B cell (primary cell): ENCODE measurements at places on chromosomes 13 and 19.

GRCh38 chr19:799076-799881 lies 2.0 kb downstream of the PTBP1 start:
- peak; percentile 52 for DNase-seq

DNA sequence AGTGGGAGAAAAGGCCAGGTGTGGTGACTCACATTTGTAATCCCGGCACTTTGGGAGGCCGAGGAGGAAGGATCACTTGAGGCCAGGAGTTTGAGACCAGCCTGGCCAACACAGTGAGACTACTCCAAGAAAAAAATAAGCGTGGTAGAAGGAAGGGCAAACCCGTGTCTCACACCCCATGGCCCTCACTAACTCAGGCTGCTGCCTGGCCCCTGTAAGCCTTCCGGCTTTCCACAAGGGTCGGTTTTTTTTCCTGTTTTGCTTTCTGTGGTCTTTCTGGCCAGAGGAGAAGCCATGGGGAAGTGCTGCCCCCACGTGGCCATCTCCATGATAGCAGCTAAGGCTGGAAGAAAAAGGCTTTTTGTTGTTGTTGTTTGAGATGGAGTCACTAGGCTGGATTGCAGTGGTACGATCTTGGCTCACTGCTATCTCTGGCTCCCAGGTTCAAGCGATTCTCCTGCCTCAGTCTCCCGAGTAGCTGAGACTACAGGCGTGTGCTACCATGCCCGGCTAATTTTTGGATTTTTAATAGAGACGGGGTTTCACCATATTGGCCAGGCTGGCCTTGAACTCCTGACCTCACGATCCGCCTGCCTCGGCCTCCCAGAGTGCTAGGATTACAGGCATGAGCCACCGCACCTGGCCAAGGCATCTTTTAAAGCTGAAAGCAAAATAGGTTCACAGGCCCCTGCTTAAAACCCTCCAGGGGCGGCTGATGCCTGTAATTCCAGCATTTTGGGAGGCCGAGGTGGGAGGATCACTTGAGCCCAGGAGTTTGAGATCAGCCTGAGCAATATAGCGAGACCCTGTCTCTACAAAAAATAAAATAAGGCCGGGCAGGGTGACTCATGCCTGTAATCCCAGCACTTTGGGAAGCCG lies 7.5 kb upstream of the ARHGEF18 start:
- DNase-seq, result peak; percentile 90

DNA sequence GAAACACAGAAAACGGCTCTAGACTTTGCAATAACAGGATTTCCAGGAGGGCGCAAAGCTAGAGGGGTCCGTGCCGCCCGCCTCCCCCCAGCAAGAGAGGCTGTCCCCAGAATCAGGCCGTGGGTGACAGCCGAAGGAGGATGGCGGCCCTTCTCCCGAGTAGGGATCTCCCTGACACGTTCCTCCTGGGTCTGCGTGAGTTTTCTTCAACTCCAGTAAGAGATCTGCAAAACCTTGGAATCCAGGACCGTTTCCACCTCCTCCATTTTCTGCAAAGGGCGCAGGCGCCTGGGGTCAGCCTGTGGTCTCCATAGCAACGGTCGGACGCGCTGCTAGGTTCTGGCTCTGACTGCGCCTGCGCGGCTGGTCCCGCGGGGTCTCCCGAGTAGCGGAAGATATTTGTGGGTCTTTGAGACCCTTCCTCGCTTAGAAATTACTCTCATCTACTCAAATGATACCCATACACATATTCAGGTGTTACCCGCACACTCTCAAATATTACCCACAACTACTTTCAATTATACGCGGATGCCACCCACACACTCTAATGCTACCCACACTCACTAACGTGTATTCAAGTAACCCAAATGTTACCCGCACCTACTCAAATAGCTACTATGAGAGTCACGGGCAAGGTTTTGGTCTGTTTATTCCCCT lies 2.1 kb downstream of the PNMA8C start:
- peak; percentile 50 for DNase-seq

GRCh38 chr13:109870696-109871370 lies 84.5 kb upstream of the IRS2 start:
- no peak for DNase-seq

DNA sequence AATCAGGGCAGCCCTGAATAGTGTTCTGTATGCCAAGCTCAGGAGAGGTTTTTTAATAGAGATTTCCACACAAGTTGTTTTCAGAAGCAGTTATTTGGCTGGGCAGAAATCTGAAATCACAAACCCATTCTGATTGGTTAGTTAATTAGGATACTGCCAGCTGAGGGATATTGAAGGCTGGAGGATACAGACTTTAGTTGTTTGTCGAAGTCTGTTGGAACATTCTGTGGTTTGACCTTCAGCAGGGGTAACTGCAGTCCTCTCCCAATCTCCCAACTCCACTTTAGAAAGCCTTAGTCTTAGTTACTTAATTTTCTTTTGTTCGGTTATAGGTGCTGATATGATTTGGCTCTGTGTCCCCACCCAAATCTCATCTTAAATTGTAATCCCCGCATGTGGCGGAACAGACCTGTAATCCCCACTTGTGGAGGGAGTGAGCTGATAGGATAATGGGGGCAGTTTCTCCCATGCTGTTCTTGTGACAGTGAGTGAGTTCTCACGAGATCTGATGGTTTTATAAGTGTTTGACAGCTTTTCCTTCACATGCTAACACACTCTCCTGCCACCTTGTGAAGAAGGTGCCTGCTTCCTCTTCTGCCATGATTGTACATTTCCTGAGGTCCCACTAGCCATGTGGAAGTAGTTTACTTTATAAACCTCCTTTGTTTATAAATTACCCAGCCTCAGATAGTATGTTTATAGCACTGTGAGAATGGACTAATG lies 169.2 kb downstream of the GPC5 start:
- DNase-seq, result no peak

GRCh38 chr13:28658539-28658795 lies 463 bp upstream of the POMP start:
- DNase-seq, result no peak

- no peak for DNase-seq
Measured at GRCh38 chr13:112056739-112057438, 10.1 kb upstream of the SOX1 start.

DNA sequence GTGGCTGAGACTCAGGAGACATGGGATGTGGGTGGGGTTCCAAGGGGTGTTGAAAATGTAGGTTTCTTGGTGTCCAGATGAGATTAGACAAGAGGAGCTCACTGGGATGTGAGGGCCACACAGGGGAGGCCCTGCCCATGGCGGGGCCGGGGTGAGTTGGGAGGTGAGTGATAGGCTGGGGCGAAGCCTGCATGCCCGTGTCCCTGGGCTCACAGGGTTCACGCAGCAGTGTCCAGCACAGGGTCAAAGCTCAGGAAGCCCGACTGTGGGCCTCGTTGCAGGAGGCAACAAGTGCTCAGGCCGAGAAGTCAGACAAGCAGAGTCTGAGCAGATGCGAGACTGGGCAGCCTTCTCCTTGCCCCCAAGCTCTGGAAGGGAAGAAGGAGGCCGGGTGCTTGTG lies 27.2 kb downstream of the CCDC8 start:
- DNase-seq, result no peak

GRCh38 chr19:4597975-4598671 lies 38.6 kb upstream of the SEMA6B start:
- peak; percentile 65 for DNase-seq

GRCh38 chr13:42189061-42189460 lies 82.9 kb upstream of the AKAP11 start:
- DNase-seq, result no peak

- DNase-seq, result no peak
Measured at GRCh38 chr19:7742991-7743390, 4.3 kb downstream of the CD209 start.

- no peak for DNase-seq
Measured at GRCh38 chr19:2011169-2011568, 4.3 kb downstream of the BTBD2 start.

GRCh38 chr13:95182570-95183265 lies 118.5 kb downstream of the ABCC4 start:
- no peak for DNase-seq

DNA sequence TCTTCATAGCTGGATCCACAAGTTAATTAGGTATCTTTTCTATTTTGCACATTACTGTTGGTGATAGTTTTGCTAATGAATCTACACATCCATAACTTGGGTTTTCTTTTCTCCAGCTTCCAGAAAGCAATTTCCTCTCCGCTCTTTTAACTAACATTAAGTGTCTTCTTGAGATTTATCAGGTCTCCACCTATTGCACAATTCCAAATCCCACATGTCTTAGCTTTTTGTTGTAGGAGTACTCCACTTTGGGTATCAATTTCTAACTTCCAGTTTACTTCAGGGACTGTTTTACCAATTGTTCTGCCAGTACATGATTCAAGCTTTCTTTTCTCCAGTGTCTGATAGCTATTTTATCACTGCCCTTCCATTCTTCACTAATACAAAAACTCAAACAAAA lies 129.6 kb downstream of the OLFM4 start:
- DNase-seq, result no peak
